ENCODE measurements at places on chromosomes 3 and 15.
A peak's percentile ranks its signal among the peaks of the same experiment; 100 is the strongest.

GRCh38 chr3:133986311-133986710 lies 43.4 kb downstream of the SLCO2A1 start:
- DNase-seq, result no peak

DNA sequence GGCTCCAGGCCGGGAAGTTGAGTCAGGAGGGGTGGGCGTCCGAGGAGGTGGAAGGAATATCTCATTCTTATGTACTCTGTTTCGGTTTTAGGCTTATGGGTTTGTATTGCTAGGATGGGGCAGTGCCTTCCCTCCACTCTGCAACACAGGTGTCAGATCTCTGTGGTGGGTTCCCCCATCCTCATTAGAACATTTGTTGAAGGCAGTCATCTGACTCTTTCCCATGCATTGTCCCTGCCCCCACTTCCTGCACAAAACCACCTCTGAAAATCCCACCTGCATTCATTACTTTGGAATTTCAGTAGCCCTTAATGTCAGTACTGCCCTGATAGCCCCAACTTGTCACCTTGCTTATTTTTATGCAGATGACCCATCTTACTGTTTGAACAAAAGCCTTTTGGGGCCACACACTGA lies 29.5 kb downstream of the GYG1 start:
- no peak for DNase-seq

- no peak for DNase-seq
Observed at GRCh38 chr3:13391308-13391707, 28.8 kb downstream of the NUP210 start.

DNA sequence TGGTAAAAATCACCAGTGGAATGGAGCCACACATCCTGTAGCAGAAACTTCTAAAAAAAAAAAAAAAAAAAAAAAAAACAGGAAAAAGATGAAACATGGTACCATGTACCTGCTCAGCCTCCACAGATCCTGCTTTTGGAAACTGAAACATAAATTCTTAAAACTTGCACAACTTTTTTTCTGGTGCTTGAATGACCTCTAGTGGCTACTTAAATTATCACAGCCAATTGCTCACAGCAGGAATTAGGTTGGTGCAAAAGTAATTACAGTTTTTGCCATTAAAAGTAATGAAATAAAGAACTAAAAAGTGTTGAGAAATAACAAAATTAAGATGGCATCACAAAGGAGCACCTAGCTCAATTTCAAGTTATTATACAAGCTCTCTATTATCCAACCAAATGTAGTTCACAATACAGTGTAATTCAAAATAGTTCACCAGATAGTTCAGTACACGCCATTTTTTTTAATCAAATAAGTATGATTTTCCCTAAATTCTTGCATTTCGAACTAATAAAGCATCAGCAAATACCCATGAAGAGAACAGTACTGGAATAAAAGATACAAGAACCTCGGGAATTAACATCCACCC lies 80.6 kb downstream of the ULK4 start:
- DNase-seq, result peak; percentile 61

DNA sequence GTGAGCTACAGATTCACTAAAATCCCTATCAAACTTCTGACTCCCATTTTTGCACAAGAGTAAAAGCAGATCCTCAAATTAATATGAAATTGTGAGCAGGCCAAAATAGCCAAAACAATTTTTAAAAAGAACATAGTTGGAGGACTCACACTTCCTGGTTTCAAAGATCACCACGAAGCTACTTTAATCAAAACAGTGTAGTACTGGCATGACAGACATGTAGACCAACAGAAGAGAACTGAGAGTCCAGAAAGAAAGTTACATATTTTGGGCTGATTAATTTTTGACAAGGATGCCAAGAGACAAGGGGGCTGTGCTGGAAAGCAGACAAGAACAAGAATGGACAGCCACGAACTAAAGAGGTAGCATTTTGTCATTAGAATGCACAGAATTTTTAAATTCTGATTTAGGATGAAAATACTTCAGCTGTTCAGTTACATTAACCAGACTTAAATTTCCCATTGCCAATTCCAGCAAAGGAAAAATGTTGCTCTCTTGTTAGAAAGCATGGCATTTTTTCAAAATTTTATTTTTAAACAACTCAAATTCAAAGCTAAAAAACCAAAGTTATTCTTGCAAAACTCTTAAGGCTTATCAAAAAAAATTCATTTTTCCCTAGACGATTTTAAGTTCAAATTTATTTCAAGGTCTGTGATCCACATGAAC lies 14.0 kb downstream of the RYK start:
- peak; percentile 23 for DNase-seq

- DNase-seq, result no peak
Observed at GRCh38 chr3:58335652-58335947, 2.9 kb downstream of the PXK start.

- DNase-seq, result no peak
Observed at GRCh38 chr3:108024146-108024850, 66.5 kb downstream of the CD47 start.

GRCh38 chr15:99593070-99593469 lies 27.3 kb downstream of the MEF2A start:
- DNase-seq, result peak; percentile 44

GRCh38 chr3:45188719-45189659 lies 37.1 kb downstream of the TMEM158 start:
- no peak for DNase-seq

GRCh38 chr3:20999661-21000060 lies 751.3 kb downstream of the ZNF385D start:
- DNase-seq, result no peak

DNA sequence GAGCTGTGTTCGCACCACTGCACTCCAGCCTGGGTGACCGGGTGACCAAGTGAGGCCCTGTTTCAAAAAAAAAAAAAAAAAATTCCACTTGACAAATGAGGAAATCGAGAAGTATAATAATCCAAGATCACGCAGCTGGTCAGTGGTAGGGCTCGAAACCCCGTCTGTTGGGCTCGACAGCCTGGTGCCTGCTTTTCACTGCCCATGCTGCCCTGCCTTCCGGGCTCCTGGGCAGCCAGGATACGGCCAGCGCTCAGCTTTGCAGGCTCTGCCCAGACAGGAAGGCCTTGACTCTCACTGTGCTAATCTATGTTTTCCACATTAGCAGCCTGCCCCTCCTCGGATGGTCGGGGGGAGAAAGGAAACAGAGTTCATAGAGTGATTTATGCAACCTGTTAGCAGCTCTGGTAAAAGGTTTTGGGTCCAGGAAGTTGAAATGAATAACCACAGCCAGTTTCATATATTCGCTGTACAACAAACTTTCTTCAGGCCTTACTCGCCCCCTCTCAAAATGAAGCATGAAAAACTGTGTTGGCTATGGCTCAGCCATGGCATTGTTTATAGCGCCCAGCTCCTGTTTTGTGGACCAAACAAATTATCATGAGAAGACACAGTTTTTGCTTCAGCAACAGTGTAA lies 108.8 kb downstream of the XXYLT1 start:
- no peak for DNase-seq

DNA sequence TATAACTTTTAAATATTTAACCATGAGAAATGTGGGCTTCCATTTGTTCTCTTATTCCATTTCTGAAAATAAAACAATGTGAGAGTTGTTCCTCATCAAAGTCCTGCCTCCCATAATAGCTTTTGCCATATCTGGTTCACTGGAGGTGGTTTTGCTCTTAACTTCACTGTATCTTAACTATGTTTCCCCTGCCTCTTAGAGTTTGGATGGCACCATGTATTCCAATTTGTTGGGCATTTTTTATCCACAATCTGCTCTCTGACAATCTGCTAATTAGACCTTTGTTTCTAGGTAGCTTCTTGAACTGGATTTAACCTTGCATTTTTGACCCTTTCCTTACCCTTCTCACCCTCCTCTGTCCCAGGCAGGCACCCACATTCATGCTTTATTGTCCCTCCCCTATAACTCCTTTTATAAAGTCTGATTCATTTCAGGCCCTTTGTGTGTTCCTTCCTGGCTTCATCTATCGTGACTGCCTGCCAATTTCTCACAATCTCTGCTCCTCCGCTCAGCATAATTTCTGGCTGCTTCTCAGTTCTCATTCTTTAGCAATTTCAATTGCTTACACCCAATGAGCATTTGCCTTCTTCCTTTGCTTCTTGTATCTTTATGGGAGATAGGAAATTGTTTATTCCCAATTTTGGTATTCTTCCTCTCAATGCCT lies 144.2 kb upstream of the ARHGEF26 start:
- DNase-seq, result no peak

GRCh38 chr3:153704115-153704514 lies 417.1 kb upstream of the ARHGEF26 start:
- no peak for DNase-seq

DNA sequence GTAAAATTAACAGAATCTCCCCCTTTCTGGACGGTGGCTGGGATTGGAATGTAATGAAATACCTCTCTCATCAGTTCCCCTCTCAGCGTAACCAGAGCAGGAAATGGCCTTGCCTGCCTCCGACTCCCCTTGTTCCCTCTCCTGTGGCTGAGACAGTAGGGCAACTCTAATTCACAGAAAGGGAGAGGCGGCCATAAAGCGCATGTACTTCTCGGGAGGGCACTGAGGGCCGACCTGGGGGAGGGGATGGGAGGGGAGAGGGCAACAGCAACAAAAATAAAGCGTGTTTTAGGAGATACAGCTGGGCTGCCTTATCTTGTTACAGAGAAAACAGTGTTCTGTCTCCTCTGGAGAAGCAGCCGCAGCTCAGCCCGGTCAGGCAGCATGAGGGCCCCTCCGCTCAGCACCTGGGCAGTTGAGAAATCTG lies 783.3 kb upstream of the ARRDC4 start:
- DNase-seq, result no peak

DNA sequence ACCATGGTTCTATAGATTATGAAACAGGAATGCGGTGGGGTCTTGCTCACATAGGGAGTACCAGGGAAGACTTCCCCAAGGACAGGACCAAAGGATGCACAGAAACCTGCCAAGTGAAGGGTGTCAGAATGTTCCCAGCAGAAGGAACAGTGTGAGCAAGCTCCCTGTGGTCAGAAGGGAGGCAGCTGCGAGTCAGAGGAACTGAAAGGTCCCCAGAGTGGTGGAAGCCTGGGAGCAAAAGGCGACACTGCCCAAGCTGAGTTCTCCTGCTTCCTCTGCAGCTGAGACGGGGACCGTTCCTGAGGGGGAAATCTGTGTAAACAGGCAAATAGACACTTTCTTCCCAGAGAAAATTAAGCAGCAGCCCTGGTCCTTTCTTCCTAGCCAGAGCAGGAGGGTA lies 14.2 kb upstream of the SLC6A6 start:
- peak; percentile 69 for DNase-seq

DNA sequence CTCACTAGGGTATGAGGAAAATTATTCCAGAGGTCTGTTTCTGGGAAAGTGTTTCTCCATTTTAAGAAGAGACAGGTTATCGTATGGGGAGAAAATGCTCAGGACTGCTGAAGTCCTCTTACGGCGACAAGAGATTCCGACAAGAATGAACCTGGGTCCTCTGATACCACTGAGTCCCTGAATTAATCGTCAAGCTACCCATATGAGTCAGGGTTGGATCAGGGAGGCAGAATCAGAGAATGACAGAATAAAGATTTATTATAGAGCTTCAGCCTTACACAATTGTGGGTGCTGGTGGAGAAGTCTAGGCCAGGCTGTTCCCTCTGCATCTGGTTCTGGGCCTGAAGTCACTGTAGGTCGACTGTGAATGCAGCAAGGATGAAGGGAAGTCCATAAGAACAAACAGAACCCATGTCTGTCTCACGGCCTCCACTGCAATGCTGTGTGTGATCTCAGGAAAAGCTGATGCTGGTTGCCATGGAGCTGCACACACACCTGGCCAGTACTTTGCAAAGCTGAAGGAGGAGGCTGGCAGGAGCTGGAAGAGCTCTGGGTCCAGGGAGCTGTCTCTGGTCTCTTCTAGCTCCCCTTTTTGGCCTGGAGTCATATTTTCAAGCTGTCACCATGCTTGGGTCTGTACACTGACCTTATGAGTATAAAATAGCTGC lies 83.9 kb downstream of the HHLA2 start:
- no peak for DNase-seq

DNA sequence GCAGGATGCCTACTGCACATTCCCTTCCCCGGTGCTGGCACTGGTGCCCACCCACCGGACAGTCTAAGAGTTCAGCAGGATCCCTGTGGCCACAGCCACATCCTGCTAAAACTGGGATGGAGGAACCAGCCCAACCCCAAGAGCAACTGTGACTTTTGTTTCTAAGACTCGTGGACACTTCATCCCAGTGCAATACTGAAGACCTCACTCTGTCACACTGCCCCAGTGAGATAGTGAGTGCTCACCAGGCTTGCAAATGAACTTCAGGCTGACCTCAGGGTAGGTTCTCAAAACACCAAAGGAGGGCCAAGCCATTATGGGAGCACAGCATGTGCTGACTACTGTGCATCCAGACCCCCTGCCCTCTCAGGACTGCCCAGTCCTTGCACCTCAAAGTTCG lies 46.7 kb upstream of the MTMR14 start:
- no peak for DNase-seq

GRCh38 chr15:96322536-96323318 lies 7.8 kb upstream of the NR2F2 start:
- DNase-seq, result no peak

DNA sequence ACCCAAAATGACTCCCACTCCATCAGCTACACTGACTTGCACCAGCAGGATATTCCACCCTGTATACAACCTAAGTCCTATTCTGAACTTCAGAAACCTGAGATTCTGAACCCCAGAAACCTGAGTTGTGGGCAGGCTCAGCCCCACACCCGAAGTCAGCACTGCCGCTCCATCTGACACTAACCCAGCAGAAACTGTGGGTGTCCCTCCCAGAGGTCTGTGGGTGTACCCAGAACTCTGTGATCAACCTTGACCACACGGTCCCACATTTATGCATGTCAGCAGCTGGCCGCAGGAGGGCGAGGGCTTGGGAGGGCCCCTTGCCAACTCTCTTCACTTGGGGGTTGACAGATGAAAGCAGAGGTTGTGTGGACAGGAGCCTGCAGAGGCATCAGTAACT lies 9.3 kb downstream of the OXTR start:
- DNase-seq, result no peak

DNA sequence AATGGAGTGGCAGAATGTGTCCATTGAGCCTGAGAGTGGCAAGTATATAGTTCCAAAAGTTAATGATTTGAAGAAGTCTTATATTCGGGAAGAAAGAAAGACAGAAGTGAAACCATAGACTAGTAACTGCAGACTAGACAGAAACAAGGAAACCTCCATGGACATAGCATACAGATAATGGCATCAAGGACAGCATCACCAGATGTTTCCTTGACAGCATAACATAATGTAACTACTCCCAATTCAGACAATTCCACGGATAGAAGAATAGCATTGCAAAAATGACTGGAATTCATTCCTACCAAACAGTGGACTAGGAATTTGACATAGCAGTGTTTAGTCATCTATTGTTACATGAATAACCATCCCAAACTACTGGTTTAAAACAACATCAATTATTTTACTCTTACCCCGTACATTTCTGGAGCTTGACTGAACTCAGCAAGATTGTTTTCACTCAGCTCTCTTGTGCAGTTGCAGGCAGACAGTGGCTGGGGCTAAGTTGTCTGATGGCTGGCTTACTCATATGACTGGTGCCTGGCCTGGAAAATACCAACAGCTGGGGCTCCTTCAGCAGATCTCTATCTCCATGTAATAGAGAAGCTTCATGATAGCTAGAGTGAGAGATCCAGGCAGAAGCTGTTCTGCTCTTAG lies 109.7 kb upstream of the GADL1 start:
- DNase-seq, result peak; percentile 16

GRCh38 chr15:29207027-29207757 lies 62.4 kb downstream of the NSMCE3 start:
- no peak for DNase-seq
